ENCODE measurements at places on chromosomes 4 and X. TPM values are rescaled to one million over a fixed set of nuclear protein-coding genes. Genes with fewer than 3 reads are reported as not detected.
A peak's percentile ranks its signal among the peaks of the same experiment; 100 is the strongest.

DNA sequence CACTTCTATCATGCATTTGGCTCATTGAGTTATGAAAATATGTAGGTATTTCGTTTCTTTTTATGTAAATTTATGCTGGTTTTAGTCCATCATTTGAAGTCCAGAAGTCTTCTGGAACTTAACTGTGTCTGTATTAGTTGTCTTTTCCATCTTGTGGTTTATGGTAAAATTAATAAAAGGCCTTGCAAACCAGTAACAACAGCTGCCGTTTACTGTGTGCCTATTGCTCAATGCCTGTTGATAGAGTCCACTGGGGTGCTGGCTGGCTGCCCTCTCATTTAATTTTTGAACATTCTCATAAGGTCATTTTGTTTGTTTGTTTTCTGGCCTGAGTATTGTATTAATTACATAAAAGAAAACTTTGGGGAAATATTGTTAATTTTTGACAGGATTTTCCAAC lies 98.0 kb downstream of the NAA11 start:
- DNase-seq, result no peak

- DNase-seq, result peak; percentile 26
These were observed 112.2 kb upstream of the ANXA3 start for GRCh38 chr4:78439328-78439727.

GRCh38 chr4:110484029-110484428 lies 8.1 kb downstream of the ENPEP start:
- no peak for DNase-seq

DNA sequence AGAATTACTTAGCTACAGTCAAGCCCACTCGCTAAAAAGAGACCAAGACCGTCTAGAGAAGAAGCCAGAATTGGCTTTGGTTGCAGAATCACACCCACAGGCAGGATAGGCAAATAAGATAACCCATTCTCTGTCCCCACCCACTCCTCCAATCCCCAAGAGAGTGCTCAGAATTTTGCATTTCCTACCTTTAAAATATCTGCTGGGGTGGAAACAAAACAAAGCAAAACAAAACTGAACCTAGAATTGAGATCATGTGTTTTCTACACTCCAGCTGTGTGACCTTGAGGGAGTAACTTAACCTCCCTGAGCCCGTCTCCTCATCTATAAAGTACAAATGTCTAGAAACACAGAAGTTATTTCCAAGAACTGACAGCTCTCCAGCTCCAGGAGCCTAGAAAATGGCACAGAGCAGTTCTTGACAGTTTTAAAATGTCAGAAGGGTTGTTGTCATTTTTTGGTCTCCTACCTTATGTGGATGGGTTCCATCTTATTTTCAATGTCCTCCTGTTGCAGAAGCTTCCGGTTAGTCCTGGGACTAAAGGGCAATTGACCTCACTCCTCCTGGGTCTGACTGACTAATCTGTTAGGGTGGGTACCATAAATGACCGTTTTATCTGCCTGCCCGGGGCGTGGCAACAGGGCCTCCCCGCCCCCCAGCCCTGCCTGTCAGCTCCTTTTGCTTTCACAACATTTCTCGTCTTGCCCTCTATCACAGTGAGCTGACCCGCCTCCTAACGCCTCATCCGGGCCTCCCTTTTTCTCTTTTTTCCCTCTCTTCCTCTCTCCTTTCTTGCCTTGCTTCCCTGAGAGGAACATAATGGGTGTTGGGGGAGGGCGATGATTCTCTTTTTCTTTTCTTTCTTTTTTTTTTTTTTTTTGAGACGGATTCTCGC lies 114.0 kb downstream of the RBM47 start:
- peak; percentile 31 for DNase-seq

- DNase-seq, result no peak
These were observed 834.7 kb downstream of the RAPGEF2 start for GRCh38 chr4:159937595-159937994.

GRCh38 chr4:14695095-14695845 lies 307.0 kb upstream of the CPEB2 start:
- no peak for DNase-seq

GRCh38 chrX:29419774-29420553 lies 795.4 kb upstream of the MAGEB2 start:
- peak; percentile 2 for DNase-seq

DNA sequence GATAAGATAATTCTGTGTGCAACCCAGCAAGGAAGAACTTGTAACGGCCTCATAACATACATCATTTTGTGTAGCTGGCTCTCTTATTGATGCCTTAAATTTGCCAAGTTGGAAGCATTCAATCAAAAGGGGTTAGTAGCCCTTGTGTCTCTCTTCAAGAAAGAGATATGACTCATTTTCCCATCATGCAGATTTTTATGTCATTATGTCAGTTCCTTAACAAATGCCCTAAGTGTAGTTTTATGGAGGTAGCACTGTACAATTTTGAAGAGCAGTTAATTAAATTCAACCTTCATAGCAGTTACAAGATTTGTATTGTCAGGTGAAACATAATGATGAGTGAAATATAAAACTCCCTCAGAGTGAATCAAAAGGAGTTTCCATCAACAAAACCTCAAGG lies 215.6 kb downstream of the GRIA3 start:
- DNase-seq, result no peak

DNA sequence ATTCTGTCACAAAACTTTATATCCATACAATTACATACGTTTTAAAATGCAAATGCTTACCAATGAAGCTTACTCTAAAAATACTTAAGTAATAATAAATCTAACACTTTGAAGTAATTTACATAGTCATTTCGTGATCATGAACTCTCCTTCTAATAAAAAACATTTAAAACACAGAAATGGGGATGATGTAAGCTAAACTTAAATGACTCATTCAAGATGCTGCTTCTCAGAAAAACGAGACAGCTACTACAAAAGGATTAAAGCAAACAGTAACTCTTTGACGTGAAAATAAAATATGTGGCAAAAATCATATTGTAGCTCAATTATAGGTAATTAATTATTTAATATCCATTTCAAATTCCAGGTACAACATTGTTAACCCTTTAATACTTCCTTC lies 148.7 kb downstream of the FGF16 start:
- DNase-seq, result no peak

- DNase-seq, result no peak
These were observed 693 bp downstream of the OCIAD1 start for GRCh38 chr4:48831532-48832030.

- no peak for DNase-seq
These were observed 193.6 kb downstream of the SOWAHB start for GRCh38 chr4:76704133-76704881.

DNA sequence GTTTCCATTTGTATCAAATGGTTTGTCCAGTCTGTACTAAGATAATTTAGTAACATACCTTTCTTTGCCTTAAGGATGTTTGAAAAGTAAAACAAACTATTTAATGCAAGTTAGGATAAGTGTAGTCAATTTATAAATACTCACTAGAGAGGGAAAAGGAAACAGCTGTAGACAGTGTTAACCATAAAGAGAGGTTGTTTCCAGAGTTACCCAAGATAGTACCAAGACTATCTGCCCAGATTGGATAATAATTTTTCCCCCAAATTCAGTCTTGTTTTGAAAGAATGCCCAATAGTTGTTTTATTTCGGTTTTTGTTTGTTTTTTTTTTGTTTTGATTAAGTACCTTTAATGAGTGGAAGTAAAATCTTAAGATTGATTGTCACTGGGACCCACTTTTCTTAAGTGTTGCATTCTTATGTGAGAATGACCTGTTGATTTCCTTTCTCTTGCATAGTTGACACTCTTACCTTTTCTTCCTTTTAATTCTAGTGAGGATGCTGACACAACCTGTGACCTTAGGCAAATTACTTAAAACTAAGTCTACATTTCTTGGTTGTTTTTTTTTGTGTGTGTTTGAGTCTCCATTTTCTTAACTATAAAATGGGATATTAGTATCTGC lies 12.8 kb downstream of the AFF1 start:
- DNase-seq, result no peak

DNA sequence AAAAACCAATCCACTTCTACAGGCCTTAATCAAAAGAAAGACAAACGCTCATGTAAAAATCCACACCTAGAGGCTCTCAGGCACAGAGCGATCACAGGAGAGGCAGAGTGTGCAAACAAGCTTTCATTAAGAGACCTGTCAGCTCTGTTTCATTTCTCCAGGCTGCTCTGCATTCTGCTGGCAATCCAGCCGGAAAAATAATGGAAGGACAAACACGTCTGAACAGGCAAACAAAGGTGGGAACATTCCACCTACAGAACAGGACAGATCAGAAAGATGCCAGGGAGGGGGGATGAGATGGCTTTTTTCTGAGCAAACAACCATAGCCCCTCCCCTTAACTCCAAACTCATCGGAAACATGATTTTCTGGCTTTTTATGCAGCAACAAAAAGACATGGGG lies 9.7 kb downstream of the SOD3 start:
- no peak for DNase-seq

- DNase-seq, result no peak
These were observed 365.6 kb upstream of the EDA2R start for GRCh38 chrX:67004451-67004850.

GRCh38 chrX:138986866-138987265 lies 275.3 kb upstream of the FGF13 start:
- no peak for DNase-seq

- peak; percentile 71 for DNase-seq
These were observed 701 bp upstream of the BCOR start for GRCh38 chrX:40098264-40099054.

GRCh38 chrX:360496-361150 lies 26.1 kb downstream of the PPP2R3B start:
- no peak for DNase-seq

GRCh38 chr4:24603343-24603742 lies 19.0 kb upstream of the DHX15 start:
- no peak for DNase-seq

DNA sequence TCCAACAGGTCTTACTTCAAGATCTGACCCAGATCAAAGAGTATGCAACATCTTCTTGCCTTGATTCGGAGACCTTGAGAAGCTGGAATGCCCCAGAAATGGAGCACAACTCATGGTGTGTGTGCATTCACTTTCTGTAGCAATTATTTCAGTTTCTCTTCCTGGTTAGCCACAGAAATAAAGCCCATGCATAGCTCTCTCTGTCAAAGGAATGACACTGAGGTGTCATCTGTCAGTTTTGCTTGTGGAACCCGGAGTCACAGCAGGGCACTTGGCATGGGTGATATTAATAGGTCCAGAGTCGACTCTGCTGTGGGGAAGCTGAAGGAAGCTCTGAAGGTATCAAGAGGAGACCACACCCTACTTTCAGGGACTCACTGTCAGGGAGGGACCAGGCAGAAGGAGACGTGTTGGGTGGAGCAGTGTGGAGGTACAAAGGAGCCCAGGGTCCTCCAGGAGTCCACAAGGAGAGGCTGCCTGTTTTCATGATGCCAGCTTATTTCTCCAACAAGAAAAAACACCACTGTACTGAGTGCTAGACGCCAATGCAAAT lies 10.7 kb downstream of the CLNK start:
- no peak for DNase-seq

DSPP gene
- not detected for polyA plus RNA-seq

HEPH gene
- 0.08 TPM for polyA plus RNA-seq

ZCCHC18 gene
- polyA plus RNA-seq, result 0.22 TPM

H2AZ1 gene
- 867 TPM for polyA plus RNA-seq

Measured in A549 (cell line).